ENCODE measurements at places on chromosomes 4 and X.
A peak's percentile ranks its signal among the peaks of the same experiment; 100 is the strongest.

GRCh38 chrX:79290596-79290995 lies 76.5 kb downstream of the ITM2A start:
- DNase-seq: no peak

DNA sequence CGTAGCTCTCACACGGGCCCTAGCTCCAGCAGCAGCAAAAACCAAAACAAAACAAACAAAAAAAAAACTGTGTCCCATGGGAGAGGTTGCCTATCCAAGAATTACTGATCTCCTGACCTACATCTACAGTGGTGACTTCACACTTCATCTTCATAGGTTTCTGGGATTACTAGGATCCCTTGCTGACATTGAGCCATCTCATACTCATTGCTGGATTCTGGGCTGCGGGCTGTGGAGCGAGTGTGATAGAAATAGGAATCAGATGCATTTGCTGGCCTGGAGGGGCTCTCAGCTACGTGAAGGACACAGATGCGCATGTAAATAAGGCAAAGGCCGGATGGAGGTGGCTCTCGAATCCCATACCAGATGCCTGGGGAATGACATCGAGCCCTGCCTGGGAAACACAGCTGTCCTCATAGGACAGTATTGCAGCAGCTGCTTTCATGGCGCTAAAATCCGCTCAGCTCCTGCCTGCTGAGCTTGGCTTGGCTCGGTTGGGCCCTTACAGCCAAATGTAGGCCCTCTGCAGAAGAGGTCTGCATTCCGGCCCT lies 41.7 kb downstream of the CNGA2 start:
- DNase-seq: no peak

- no peak for DNase-seq
Measured at GRCh38 chrX:87064502-87064901, 453.1 kb upstream of the KLHL4 start.

- DNase-seq: no peak
Measured at GRCh38 chr4:26520728-26521450, 30.6 kb upstream of the CCKAR start.

DNA sequence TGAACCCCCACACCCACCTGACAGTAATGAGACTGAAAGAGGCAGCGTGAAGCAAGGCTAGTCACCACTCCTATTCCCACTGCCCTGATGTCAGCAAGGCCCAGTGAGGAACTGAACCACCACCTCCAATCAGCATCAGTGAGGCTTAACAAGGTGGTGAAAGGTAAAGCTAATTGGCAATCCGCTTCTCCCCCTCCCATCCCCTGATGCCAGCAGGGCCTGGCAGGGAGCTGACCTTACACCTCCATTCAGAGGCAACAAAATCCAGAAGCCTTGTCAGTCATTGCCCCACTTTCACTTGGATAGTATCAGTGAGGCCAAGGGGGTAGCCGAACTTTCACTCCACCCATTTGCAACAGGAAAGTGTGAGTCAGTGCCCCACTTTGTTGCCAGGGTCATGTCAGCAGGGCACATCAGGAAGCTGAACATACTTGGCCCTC lies 60.8 kb downstream of the AWAT2 start:
- no peak for DNase-seq

DNA sequence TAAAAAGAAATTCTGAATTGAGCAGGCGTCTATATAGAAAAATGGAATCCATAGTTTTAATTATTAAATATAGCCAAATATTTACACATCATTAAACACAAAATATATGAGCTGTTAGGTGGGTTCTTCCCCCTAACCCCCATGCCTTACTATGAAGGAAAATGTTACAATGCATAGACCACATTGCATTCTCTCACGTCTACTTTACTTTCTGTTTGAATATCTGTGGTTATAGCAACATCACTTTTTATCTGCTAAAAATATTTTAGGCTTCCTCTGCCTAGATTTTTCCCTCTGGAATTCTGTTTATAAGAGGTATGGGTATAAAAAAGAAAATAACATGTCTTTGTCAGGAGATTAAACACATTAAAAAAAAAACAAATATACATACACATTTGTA lies 73.1 kb downstream of the MAML3 start:
- peak; percentile 55 for DNase-seq

DNA sequence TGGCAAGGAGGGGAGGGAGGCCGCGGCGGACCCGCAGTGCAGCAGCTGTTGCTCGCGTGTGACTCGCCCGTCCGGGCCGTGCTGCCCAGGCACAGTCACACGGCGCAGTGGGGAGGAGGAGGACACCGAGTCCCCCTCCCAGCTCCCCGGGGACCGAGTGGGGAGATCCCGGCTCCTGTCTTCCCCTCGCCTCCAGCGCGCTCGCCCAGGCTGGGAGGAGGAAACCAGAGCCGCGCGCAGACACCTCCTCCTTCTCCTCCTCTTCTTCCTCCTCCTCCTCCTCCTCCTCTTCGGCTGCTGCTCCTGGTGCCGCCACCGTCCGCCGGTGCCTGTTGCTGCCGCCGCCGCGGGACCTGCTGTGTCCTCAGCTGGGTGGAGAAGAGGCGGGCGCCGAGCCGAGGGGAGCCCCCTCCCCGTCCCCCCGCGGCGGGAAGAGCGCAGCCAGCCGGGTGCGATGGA lies at the start of gene TBC1D1:
Gene TBC1D1 (plus strand): TSS at position 284 of the 459 bp plus-strand sequence. CDS start 11,012 bp downstream, outside the sequence.
- peak; percentile 15 for DNase-seq

DNA sequence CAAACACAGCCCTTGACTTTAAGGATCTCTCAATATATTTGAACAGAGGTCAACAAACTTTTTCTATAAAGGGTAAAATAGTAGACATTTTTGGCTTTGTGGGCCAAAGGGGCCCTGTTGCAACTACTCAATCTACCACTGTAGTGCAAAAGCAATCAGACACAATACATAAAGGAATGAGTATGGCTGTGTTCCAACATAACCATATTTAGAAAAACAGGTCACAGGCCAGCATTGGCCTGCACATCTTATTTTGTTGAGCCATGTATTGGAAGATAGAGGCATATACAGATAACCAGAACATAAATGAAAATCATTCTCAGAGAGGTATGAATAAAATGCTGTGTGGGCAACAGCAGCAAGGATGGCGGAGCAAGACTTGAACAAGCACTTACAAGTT lies 49.8 kb downstream of the MID1 start:
- DNase-seq: no peak

DNA sequence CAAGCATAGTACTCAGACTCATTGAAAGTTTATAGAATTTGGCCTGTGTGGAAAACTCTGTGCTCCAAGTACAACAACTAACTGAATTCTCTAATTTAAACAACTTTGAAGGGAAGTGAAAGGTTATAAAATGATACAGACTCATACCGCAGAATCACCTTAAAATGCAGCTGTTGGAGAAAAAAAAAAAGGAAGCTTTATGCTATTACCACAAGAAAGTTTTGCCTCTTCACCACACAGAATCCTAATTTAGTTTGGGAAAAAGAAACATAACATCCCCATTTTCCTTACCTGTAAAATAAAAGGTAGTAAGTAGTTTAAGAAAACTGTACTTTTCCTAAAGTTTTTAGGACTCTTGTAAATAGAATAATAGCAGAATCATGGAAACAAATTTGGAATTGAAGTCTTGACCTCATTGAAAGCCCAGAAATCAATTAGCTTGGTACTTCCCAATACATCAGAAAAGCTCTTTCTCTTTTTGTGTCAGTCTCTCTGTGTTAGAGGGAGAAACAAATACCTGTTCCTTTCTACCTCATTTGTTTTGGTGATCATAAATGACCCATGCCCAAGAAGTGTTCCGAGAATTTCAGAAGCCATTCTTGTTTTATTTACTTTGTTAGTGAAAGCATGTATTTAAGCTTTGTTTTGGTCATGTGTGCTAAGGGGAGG lies 78.8 kb downstream of the NFKB1 start:
- no peak for DNase-seq

DNA sequence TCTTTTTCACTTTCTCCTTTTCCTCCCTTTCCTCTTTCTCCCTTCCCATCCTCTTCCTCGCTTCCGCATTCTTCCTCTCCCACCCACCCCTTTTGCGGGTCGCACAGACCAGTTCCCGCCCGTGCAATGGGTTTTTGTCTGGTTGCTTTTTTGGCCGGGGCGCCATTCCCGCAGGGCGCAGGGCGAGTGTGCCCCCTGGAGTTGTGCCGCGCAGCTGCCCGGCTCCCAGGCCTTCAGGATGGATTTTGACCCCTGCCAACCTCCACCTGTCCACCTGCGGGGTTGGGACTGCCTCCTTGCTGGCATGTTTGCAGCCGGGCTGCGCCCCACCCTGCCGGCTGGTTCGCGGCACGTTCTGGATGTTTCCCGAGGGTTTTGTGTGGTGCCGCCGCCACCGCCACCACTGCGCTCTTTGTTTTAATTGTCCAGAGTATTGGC lies 578 bp upstream of the SEL1L3 start:
- peak; percentile 11 for DNase-seq

DNA sequence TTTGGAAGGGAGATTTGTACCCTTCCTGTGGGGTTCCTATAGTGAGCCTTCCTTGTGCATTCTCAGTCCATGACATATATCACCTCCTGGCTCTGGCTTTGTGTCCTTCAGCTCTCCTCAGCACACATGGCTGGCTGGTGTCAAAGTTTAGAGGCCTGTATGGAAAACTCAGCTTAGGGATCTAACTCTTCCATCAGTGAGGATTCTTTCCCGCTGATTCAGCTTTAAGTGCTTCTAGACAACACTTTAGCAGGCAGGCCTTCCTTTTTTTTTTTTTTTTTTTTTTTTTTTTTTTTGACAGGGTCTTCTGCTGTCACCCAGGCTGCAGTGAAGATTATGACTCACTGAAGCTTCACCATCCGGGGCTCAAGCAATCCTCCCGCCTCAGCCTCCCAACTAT lies 84.2 kb downstream of the NPNT start:
- no peak for DNase-seq

- DNase-seq: no peak
Measured at GRCh38 chr4:78581618-78582017, 30.0 kb downstream of the ANXA3 start.

Measured in cardiac muscle cell (in vitro differentiated cells and primary cell).